ENCODE measurements at places on chromosomes 2 and 18.

GRCh38 chr2:73652348-73652747, 10.1 kb upstream of the NAT8 start:
- DNase-seq: no peak

DNA sequence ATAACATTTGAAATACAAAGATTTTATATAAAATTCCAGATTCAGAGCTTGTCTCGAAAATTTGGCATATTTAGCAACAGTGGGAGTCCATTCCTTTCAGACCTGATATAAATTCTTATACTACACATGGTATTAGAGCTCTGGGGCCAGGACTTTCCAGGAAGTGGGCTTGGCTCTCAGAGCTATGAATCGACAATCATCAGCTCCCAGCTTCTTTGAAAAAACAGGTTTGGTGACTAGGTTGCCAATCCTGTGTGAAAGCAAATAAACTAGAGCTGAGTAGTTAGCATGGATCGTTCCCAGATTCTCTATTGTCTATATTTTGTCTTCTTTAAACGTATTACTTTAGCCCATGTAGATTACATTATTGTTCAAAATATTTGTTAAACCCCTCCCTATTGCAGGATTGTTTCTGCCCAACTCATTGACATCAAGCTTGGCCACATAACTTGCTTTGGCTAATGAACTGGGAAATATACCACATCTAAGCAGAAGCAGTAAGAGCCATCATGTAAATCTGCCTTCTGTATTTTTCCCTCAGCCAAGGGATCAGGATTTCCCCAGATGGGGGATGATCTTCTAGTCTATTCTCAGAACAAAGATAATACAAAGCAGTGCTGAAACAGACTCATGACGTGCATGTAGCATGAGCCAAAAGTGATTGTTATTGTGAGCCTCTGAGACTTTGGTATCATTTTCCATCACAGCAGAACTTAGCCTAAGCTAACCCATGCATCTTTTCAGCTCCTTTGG, 105.4 kb downstream of the KCNH7 start:
- no peak for DNase-seq

GRCh38 chr2:120913972-120914838, 178.5 kb downstream of the GLI2 start:
- DNase-seq: no peak

- no peak for DNase-seq
Measured at GRCh38 chr2:187552381-187552780, 1.9 kb downstream of the TFPI start.

DNA sequence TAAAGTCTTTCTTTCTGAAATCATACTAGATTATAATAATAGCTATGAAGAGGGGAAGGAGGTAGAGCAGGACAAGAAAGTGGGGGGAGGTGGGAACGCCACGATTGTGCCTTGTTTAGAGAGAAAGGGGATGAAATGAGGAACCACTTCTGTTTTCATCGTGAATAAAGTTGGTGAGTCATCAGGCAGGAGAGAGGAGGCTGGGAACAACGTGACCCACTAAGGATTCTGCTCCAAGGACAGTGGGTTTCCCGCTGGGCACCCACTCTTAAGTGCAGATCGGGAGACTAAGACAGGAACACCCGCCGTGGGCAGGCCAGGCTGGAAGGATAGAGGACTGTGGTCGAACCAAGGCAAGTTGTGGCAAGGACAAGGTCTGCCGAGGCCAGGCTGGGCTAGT, 158.2 kb downstream of the L3MBTL4 start:
- no peak for DNase-seq

DNA sequence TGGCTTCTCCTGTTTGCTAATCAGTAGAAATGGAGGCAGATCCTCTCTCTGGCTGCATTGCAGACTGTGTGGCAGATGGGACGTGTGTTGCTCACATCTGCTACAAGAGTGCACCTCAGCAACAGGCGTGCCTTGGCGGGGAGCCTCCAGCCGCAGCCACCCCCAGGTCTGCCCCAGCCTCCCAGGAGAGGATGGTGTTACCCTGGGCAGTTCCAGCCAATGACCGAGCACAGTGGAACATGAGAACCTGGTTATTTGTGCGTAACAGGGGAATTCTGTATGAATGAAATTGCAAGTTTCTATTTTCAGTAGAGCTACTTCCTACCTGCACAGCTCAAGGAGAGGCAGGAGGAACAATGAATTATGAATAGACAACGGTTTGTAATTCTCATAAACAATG, 130.6 kb upstream of the CBLN2 start:
- DNase-seq: no peak

DNA sequence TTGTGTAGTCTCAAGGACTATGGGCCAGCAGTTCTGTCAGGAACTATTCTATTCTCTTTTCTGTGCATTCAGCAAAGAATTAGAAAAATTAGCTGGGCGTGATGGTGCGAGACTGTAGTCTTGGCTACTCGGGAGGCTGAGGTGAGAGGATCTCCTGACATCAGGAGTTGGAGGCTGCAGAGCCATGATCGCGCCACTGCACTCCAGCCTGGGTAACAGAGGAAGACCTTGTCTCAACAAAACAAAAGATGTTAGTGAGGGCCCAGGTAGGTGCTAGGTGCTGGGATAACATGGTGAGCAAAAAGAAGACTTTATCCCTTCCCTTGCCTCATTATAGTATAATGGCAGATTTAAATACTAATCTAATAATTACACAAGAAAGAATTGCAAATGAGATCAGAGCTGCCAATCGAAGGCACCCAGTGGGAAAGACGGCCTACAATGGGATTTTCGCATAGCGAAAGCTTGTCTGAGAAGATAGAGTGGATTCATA, 447 bp upstream of the MRPL19 start:
- DNase-seq: no peak

- no peak for DNase-seq
Measured at GRCh38 chr2:37848451-37848850, 76.6 kb upstream of the RMDN2 start.

GRCh38 chr2:72023678-72024390, 123.8 kb downstream of the CYP26B1 start:
- DNase-seq: no peak
